ENCODE measurements at places on chromosomes 11 and 22.

GRCh38 chr11:15728207-15728606 is 613.5 kb downstream of the INSC start:
- no peak for DNase-seq

DNA sequence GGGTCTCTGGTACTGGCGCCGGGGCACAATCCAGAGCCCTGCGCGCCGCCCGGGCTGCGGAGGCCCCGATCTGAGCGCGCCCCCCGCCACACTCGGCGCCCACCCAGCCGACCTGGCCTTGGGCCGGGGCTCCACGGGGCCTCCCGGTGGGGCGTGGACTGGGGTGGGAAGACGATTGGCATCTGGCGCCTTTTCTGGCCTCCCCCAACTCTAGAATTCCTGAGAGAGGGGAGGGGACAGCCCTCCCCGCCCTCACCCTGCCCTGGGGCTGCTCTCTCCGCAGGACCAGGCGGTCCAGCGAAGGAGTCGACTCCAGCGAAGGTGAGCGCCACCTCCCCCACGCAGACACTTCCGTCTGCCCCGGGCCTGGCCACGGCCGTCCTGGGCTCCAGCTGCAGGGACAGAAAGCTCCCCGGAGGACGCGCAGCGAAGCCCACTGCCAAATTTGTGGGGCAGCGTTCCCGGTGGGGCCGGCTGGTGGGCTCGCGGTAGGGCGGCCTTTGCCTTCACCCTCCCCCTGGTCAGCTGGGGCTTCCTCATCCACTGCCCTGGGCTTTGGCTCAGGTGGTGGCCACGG is 593 bp downstream of the SSH3 start:
- DNase-seq = no peak

- DNase-seq = no peak
Observed at GRCh38 chr11:111403051-111403726, 24.1 kb upstream of the POU2AF1 start.

GRCh38 chr22:17009640-17010291 is 1.7 kb upstream of the GAB4 start:
- DNase-seq = no peak

DNA sequence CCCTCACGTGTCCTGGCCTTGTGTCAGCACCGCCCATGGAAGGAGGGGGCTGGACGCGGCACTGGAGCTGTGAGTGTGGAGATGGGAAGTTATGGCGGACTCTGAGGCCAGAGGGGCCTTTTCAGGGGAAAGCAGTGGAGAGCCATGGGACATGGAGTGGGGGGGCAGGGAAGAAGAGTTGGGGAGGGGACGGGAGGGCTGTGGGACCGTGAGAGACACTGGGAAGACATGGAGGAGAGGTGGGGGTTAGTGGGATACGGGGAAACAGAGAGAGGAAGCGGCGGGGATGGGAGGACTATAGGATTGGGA is 58.2 kb downstream of the FBXO7 start:
- no peak for DNase-seq

- DNase-seq = no peak
Observed at GRCh38 chr22:31302006-31302405, 9.7 kb upstream of the PIK3IP1 start.

GRCh38 chr11:31820438-31820818 is 9.3 kb upstream of the PAX6 start:
- DNase-seq = no peak

GRCh38 chr11:119077839-119078238 is 6.8 kb upstream of the HMBS start:
- no peak for DNase-seq

GRCh38 chr22:24185501-24186351 is 4.4 kb downstream of the SUSD2 start:
- DNase-seq = no peak

DNA sequence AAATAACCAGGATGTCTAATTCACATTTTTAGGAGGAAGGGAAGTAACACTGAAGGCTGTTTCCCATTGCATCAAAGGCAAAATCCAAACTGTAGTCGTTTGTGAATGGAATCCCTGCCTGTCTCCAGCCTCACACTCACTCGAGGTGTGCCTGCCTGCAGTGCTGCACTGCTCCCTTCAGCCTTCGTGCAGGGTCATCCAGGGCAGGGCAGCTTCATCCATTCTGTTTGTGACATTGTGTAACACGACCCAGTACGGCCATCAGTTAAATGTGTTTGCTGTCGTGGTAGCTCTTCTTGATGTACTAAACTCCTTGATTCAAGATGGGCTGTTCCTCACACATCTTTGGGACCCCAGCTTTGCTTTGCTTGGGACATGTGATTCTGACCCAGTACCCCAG is 34.3 kb downstream of the LDLRAD3 start:
- DNase-seq = no peak

DNA sequence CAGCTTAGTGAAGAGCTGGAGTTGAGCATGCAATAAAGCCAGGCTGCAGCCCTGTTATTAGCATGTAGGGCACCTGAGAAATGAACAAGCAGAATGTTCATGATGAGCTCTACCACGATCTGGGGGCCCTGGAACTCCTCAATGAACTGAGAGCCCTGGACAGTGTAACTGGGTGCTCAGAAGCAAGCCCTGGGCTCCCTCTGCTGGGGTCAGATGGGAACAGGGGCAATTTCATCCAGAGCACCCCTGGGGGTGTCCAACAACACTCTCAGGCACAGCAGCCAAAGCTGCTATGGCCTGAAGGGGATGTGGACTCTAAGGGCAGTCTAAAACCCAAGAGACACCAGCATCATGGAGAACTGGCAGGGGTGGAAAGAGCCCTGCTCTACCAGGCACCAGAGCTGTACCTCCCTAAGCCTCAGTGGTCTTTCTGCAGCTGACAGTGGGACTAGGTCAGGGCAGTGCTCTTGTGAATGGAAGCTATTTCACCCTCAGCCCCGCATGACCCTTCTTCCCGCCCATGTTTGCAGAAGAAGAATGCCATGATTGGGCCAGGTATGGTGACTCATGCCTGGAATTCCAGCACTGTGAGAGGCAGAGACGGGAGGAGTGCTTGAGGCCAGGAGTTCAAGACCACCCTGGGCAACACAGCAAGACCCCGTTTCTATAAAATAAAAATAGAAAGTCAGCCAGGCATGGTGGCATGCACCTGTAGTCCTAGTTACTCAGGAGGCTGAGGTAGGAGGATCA is 28.9 kb downstream of the THOC5 start:
- no peak for DNase-seq

DNA sequence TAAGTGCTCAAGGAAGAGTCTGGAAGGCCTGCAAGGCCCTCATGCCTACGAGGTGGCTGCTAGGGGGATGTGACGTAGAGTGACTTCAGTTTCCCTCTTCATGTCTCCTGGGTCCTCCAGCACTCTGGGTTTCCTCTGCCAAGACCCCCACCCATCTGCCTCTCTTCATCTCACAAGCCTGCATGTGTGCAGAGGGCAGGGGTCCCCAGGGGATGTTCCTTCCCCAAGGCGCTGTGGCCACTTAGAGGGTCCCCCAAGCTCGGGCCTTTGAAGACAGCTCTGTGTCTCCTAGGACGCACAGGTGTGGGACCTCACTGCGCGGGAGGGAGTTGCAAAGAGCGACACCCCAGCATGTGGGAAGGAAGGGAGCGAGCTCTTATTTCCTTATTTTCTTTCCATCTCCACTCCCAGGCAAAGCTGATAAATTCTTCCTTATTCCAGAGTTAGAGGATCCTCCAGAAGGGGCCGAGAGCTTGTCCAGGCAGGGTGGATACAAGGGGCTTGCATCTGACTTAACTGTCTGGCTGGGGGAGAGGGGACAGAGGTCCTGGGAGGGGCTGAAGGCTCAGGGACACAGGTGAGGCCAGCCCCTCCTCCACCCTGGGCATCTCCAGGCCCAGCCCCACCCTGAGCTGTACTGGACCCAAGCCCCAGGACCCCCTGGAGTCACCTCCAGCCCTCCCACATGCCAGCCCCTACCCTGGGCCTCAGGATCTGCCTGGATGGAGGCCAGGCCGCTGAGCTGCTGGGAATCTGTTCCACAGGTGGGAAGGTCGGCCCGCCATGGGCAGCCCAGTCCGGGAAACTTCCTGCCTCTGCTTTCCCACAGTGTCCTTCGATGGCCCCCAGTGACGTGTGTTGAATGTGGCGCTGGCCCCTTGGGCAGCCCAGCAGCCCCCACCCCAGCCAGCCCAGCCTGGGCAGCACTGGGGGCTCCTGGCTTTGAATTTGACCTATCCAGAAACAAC is 59.7 kb upstream of the KCNQ1OT1 start:
- no peak for DNase-seq

GRCh38 chr11:91100427-91100826 is 877.6 kb upstream of the CHORDC1 start:
- no peak for DNase-seq

DNA sequence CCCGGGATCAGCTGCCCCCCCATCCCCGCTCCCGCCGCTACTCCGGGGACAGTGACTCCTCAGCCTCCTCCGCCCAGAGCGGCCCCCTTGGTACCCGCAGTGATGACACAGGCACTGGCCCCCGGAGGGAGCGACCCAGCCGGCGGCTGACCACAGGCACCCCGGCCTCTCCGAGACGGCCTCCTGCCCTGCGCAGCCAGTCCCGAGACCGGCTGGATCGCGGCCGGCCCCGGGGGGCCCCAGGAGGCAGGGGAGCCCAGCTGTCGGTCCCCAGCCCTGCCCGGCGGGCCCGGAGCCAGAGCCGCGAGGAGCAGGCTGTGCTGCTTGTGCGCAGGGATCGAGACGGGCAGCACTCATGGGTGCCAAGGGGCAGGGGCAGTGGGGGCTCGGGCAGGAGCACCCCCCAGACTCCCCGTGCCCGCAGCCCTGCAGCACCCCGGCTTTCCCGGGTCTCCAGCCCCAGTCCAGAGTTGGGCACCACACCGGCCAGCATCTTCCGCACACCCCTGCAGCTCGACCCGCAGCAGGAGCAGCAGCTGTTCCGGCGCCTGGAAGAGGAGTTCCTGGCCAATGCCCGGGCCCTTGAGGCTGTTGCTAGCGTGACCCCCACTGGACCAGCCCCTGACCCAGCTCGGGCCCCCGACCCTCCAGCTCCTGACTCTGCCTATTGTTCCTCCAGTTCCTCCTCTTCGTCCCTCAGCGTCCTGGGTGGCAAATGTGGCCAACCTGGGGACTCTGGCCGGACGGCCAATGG is 3.9 kb downstream of the RASL10A start:
- no peak for DNase-seq

DNA sequence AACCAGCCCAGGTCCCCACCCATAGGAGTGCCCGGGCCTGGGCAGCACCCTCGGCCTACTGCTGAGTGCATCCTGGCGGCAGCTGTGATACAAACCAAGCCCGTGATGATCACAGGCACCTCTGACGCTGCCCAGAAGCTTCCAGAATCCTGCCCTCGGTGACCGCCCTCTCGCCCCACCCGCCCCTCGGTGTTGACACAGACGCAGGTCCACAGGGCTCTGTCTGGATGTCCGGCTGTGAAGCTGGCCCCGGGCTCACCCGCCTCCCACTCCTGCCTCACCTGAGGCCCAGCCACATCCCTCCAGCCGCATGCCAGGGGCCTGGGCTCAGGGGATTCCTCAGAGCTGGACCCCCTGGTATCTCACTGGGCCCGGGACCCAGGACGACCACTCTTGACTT is 191.0 kb downstream of the BRD1 start:
- DNase-seq = no peak

DNA sequence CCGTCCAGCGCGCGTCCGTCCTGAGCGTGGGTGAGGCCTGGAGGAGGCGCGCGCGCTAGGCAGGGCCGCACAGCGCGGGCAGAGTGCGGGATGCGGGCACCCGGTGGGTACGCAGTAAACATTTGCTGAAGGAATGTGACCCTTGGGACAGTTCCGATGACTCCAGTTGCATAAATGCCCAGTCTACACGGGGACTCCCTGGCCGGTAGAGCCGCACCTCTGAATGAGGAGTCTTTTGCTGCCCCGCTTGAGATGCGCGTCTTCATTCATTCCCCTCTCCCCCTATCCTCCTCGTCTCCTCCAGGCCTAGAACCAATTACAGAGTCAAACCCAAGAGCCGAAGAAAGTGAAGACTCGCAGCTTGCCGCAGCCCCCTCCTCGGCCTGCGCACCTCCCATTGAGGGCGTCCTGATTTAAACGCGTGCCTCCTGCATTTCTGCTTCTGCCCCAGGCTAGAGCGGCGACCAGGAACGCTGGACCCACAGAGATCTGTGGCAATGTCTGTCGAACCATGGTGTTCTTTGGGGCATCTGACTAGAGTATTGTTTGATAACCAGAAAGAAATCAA is 729 bp upstream of the CHKB start:
- DNase-seq = no peak

DNA sequence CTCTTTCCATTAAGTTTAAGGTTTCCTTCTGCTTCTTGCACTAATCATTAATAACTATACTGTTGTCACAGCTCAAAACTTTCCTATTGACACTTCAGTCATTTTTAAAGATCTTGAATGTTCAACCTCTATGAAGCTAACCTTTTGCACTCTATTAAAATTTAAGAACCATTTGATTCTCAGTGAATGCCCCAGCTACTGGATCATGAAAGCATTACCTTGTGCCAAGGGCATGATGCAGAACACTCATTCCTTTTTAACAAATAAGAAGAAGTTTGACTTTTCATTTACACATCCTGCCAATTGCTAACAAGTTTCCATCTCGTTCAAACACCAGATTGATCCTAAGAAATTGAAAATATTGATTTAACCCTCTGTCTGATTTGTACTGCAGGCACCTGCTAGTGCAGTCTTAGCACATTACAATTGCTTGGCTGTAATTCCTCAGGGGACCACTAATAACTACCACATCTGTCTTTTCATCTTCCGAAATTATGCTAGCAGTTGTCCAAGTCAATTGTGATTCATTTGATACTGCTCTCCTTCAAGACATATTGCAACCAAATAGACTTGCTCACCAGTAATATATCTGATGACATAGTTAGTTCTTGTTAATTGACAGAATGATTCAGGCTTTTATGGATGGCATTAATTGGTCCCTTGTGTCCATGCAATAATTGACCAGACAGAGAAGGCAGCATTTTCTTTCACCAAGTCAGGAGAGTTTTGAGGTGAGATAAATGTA is 158.4 kb downstream of the TEAD1 start:
- DNase-seq = no peak

DNA sequence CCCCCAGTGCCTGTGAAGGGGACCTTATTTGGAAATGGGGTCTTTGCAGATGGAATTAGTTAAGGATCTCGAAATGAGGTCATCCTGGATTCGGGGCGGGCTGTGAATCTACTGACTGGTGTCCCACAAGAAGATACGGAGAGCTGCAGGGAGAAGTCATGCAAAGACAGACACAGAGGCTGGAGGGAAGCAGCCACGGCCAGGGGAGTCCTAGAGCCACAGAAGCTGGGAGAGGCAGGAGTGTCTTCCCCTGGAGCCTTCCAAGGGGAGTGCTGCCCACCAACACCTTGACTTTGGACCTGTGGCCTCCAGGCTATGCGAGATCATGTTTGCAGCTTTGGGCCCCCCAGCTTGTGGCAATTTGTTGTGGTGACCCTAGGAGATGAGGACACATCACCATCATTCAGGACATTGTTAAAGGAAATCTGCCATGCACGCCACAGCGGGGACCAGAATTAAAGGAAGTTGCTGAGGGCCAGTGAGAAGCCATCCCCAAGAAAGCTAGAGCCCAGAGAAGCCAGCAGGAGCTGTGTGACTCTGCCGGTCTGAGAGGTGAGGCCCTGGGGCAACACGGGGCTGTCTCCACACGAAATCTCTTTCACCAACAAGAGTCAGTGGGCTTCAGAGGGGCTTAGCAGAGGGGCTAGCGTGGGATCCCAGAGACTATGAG is 434.7 kb downstream of the BRD1 start:
- DNase-seq = no peak

GRCh38 chr11:7319501-7319900 is 67.8 kb downstream of the SYT9 start:
- DNase-seq = no peak

GRCh38 chr11:9315078-9315688 is 790 bp upstream of the TMEM41B start:
- no peak for DNase-seq

- DNase-seq = no peak
Observed at GRCh38 chr22:19290400-19291217, 910 bp downstream of the CLTCL1 start.

Measured in T-helper 22 cell (primary cell).